Stimulated activated CD4-positive, alpha-beta T cell treated with anti-CD3 and anti-CD28 coated beads, Interleukin-12 subunit alpha, Interleukin-12 subunit beta, amount 100 ng/mL, for 24 hours (primary cell): ENCODE measurements at places on chromosomes 3 and 15.
A peak's percentile ranks its signal among the peaks of the same experiment; 100 is the strongest.

DNA sequence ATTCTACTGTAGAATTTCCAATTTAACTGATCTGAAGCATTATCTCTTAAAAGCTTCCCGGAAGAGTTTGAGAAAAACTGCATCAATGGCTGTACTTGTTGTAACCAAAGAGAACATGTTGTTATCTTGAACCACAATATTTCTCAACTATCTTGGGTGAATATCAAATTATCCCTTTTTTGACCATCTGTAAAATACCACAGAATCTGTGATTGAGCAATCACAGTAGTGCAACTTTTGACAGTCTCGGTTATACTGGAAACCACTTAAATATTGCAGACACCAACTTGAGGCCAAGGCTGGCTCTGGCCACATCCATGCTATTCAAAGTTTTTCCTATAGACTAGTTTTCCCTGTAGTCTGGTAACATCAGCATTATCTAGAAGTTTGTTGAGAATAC lies 842.8 kb upstream of the EPHA6 start:
- DNase-seq, result no peak

- DNase-seq, result no peak
These were observed 15.2 kb downstream of the FSTL1 start for GRCh38 chr3:120435621-120436020.

DNA sequence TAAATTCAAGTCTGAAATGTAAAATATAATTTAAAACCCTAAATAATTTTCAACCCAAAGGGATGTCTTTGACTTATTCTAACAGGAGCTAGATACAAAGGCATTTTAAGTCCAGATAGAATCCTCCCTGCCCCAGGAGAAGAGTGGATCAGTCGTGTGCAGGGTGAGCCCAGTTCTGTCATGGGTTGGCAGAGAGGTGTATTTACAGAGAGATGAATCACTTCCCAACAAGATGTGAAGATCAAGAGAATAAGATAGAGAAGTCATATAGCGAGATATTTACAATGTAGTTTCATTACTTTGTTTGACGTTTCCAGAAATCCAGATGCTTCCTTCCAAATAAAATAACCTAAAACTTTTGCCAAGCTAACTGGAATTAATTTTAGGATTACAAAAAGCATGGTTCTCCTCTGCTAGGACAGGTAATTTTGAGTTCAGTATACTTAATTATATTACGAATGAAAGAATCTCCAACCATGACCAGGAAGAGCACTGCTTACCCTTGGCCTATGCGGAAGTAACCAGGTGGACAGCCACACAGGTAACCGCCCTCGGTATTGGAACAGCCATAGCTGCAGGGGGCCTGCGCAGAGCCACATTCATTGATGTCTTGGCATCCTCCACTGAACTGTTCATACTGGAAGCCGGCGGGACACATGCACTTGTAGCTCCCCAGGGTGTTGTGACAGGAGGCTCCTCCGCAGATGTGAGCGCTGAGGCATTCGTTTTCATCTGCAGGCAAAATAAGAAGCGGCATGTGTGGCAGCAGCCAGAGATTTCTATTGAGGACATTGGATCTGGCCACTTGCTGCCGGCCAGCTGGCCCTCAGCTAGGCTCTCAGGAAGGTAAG lies 84.0 kb downstream of the DUT start:
- no peak for DNase-seq

- no peak for DNase-seq
These were observed 65.5 kb downstream of the PEX5L start for GRCh38 chr3:179971280-179971679.

DNA sequence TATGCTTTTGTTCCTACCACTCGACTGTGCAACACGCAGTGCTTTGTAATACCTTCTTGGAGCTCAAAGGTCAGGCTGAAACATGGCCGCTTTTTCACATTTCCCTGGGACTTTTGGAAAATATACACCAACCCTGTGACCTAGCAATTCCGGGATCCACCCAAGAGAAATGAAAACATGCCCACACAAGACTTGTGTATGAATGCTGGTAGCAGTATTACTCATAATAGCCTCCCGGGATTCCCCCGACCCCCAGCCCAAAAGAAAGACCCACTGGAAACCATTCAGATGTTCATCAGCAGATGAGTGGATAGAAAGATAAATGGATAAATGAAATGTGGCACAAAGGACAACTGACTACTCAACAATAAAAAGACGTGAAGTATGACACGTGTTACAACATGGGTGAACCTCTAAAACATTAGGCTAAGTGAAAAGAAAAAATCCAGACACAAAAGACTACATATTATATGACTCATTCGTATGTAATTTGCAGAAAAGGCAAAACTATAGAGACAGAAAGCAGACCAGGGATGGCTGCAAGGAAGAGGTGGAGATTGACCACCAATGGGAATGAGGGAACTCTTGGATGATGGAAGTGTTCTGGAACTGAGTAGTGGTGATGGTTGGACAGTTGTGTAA lies 104.1 kb downstream of the PGPEP1L start:
- no peak for DNase-seq

GRCh38 chr15:28021281-28022039 lies 77.7 kb downstream of the OCA2 start:
- peak; percentile 17 for DNase-seq

- DNase-seq, result no peak
These were observed 85.4 kb upstream of the LIPC start for GRCh38 chr15:58346361-58346760.

GRCh38 chr3:174505266-174505665 lies 353.9 kb upstream of the NAALADL2 start:
- DNase-seq, result no peak

DNA sequence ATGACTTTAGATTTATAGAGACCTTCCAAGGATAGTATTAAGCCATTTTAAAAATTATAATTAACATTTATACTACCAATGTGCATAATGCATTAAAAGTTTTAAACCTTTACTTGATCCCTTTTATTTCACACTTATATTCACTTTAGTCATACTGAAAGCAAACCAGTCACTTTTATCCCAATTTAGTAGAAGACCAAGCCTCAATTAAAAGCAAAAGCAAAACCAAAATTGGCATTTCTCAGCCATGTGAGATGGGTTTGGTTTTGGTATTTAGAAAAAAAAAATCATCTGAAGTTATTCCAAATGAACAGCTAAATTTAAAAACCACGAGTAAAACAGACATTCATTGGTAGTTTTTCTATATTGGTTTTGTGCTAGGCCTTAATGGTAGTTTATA lies 249.4 kb downstream of the LPP start:
- no peak for DNase-seq

GRCh38 chr3:72906154-72906553 lies 18.3 kb downstream of the GXYLT2 start:
- DNase-seq, result no peak

GRCh38 chr15:96328181-96328876 lies 2.2 kb upstream of the NR2F2 start:
- DNase-seq, result no peak

- no peak for DNase-seq
These were observed 66.2 kb downstream of the HES1 start for GRCh38 chr3:194201953-194202666.

- no peak for DNase-seq
These were observed 9.2 kb downstream of the SNAP23 start for GRCh38 chr15:42504631-42505030.

- DNase-seq, result no peak
These were observed 205.5 kb upstream of the CD96 start for GRCh38 chr3:111336511-111336910.

DNA sequence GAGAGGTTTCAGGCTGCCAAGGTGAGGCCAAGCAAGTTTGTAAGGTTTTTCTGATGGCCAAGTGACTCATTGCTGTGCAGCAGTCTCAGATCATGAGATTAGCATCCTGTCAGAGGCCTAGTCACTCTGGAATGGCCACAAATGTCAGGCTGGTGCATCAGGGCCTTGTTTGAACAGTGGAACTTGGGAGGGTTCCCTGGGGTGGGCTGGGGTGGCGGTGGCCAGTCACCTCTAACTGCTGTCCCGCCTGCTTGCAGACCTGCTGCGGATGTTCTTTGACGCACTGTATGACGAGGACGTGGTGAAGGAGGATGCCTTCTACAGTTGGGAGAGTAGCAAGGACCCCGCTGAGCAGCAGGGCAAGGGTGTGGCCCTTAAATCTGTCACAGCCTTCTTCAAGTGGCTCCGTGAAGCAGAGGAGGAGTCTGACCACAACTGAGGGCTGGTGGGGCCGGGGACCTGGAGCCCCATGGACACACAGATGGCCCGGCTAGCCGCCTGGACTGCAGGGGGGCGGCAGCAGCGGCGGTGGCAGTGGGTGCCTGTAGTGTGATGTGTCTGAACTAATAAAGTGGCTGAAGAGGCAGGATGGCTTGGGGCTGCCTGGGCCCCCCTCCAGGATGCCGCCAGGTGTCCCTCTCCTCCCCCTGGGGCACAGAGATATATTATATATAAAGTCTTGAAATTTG lies 2.8 kb upstream of the FAM131A start:
- DNase-seq, result no peak

- no peak for DNase-seq
These were observed 332.1 kb downstream of the NTRK3 start for GRCh38 chr15:87924433-87924832.
